Left cardiac atrium (tissue), 4 donors: ENCODE measurements at places on chromosomes 16 and 17.

DNA sequence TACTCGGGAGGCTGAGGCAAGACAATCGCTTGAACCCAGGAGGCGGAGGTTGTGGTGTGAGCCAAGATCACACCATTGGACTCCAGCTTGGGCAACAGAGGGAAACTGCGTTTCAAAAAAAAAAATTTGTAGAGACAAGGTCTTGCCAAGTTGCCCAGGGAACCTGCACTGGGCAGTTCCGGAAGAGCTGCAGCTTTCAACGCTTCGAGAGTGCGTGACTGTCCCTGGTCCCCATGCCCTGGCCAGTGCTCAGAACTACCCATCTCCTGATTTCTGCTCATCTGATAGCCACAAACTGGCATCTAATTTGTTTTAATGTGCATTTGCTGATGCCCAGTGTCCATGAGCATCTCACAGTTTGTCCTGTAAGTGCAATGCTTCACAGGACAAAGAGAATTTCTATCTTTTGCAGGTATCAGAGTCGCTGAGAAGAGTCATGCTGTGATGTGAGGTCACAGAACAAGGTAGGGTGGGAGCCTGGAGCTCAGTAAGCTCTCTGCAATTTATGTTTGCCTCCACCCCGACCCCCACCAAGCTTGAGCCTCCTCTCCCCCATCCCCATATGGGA is 3.9 kb downstream of the ACTG1 start:
- no peak for DNase-seq

DNA sequence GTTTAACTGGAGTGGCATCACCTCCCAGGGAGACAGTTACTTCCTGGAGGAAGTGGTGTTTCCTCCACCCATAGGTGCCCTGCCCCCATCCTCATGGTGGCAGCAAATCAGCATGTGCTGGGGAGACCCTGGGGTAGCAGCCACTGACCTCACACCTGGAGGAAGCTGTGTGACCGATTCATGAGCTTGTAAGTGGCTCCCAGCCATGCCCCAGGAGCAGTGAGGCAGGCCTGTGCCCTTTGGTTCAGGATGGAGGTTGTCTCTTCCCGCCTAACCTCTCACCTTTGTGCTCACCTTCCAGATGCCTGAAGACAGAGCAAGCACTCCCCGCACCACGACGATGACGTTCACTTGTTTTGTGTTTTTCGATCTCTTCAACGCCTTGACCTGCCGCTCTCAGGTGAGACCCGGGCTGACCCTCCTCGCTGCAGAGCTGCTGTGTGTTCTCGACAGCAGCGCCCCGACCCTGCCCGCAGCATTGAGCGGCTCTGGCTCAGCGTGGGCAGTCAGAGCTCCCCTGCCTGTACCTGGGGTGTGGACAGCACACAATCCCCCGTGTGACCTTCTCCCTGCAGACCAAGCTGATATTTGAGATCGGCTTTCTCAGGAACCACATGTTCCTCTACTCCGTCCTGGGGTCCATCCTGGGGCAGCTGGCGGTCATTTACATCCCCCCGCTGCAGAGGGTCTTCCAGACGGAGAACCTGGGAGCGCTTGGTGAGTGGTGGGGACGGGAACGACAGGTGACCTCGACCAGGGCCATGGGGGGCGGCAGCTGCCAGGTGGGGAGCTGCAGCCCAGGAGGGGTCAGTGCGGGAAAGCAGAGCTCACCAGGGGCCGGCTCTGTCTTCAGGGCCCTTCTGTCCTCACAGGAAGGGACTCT is 42.8 kb downstream of the MEAK7 start:
- no peak for DNase-seq

DNA sequence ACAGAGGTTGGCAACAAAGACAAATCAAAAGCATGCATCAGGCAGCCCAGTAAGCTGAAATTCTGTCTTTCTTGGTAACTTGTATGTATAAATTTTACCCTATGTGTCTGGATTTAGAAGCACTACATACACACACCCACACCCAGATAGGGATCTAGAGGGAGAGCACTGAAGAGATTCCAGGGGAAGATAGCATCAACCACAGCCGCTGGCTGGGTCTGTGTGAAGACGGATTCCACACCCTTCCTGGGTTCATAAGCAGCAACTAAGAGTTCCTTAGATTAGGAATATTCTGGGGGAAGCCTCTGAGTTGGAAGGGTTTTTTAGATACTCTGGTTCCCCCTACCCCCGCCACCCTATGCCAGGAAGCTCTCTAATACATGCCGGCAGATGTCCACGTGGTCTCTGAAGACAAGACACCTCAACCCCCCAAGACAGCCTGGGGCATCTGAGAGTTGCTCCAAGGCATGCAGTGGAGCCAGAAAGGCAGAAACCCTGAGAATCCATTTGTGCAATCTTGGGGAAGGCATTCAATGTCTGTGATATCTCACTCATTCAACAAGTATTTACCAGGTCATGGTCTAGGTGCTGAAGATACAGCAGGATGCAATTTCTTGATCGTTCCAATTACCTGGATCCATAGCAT is 86.4 kb downstream of the NOG start:
- DNase-seq, result no peak

GRCh38 chr16:83743241-83743640 is 64.5 kb upstream of the HSBP1 start:
- DNase-seq, result no peak

GRCh38 chr16:84986102-84986501 is 25.2 kb downstream of the ZDHHC7 start:
- DNase-seq, result no peak

- no peak for DNase-seq
Measured at GRCh38 chr17:78739331-78739931, 42.6 kb downstream of the CYTH1 start.

DNA sequence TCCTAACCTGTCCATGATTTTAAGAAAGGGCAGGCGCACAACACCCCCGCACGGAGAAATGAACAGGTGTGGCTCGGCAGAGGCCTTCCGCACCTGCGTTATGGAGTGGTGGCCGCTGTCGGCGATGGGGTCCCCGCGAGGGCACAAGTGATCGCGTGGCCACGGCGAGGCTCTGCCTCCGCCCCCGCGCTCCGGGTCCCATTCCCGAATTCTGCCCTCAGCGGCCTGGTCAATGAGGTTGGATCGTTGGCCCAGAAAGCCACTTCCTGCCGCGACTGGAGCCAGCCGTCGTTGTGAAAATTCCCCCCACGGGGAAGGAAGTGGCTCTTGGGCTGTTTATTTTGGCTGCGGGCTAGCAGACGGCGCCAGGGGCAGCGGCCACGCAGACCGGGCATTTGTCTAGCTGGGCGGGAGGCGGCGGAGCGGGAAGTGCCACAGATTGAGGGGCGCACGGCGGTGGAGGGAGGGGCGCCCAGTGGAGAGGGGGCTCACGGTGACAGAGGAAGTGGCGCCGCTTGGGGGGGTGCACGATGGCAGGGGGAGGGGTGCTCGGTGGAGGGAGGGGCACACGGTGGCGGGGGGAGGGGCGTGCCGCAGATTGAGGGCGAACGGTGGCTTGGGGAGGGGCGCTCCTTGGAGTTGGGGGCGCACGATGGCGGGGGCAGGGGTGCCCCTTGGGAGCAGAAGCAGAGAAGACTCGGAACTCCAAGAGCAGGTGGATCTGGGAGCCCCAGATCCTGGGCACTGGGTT is 25.0 kb downstream of the MRC2 start:
- DNase-seq, result peak; percentile 87
